ENCODE measurements at places on chromosomes 1 and 21. TPM values are rescaled to one million over a fixed set of nuclear protein-coding genes. Genes with fewer than 3 reads are reported as not detected.

Gene DNALI1
- total RNA-seq = 0.07 TPM

Gene RAB3B
- 5.1 TPM for total RNA-seq

Gene SERPINC1
- total RNA-seq = 0.06 TPM

Gene NTRK1
- 0.12 TPM for total RNA-seq

Gene HES3
- not detected for total RNA-seq

Gene HHIPL2
- total RNA-seq = 11.4 TPM

Gene NGF
- 3.4 TPM for total RNA-seq

Gene CD34
- total RNA-seq = not detected

Gene SAMSN1
- total RNA-seq = not detected

Gene SH2D2A
- 2.8 TPM for total RNA-seq

Gene S100B
- not detected for total RNA-seq

Gene ZNF697
- 1.7 TPM for total RNA-seq

Gene CRP
- total RNA-seq = not detected

Gene FCMR
- total RNA-seq = 4.9 TPM

Gene MEGF6
- total RNA-seq = 13.2 TPM

Gene NR1I3
- total RNA-seq = 0.15 TPM

Gene TAGLN2
- 1,061 TPM for total RNA-seq

All from A549 treated with CORT108297 at 1 μM for 4 hours (cell line).